ENCODE measurements at places on chromosomes 4 and X.

DNA sequence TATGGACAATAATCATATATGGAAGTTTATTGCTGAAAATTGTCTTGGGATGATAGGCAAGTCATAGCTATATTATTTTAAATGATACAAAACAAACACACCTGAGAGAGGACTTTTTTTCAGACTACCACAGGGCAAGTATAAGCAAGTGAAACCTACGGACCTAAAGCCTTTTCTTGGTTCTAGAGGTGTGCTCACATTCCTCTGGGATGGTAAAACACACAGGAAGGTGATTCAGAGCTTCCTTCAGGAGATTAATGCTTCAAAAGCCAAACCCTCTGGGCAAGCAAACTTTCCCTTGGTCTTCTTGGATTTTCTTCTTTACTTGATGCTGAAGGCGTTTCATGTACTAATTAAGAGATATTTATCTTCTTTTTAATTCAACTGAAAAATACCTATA lies 60.1 kb upstream of the ACSL4 start:
- no peak for DNase-seq

DNA sequence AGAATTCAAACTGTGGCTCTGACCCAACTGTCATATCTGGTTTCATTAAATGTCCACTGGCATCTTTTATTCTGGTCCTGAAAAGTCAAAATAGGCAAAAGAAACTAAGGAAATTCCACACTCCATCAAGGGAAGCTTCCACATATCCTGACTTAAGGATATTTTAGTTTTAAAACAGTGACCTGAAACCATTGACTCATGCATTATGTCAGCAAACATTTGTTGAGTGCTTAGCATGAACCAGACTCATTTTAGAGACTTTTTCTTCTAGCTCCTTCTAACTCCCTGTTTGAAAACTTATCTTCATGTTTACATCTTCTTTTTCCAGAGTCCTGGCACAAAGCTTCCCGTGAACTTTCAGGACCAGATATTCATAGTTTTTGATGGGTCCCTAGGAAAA lies 6.9 kb upstream of the CXCL1 start:
- DNase-seq: no peak

DNA sequence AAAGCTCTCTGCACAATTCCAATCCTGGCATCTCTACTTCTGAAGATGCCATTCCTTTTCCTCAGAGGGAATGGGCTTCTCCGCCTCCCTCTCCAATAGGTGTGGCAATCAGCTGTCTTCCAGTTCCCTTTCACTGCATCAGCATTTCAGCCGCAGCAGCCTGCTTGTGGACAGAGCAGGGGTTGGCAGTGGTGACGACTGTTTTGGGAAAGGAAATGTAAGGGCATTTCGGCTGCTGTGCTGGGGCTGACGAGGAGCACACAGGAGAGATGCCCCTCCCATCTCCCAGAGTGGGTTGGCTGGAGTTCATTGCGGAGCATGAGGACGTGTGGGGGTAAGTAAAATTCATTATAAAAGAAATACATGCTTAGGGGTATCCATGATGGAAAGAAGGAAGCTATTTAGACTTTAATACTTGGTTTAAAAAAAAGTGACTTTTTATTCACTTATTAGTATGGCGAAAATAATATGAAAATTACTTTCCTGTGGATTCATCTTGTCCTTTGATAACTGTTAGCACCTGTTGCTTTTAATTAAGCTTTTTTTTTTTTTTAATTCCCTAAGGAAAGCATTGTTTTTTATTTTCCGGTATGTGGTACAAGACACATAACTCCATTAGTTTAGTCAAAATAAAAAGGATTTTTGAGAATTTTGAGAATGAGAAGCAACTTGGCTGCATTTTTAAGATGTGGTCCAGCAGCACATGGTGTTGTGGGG lies at the start of gene LIMCH1:
Gene LIMCH1, plus strand, starts transcription at position 141 of the 717 bp plus-strand sequence. CDS start 67,839 bp downstream, outside the sequence.
- no peak for DNase-seq

DNA sequence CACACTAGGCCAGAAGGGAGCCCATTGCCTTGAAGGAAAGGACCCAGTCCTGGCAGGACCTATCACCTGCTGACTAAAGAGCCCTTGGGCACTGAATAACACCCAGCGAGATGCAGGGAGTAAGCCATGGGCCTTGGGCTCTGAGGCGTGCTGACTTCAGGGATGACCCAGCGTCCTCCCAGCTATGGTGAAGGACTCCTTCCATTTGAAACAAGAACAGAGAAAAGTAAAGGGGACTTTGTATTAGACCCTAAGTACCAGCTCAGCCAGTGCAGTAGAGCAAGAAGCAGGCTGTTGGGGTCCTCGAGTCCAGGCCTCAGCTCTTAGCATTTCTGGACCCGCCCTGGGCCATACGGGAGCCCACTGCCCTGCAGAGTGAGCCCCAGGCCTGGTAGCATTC lies 5.1 kb downstream of the ETDA start:
- no peak for DNase-seq

DNA sequence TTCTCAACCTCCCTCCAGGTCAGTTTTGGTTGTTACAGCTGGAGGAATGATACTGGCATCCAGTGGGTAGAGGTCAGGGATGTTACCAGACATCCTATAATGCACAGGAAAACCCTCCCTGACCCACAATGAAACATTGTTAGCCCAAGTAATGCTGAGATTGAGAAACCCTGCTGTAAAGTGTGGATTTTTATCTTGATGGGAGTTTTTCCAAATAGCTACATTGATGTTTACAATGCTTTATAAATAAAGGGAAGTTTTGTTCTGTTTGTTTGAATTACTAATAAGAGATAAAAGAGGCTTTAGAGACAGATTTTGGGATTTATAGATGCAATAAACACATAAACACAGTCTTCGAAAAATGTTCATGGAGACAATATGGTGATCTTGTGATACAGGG lies 194.0 kb upstream of the NUDT6 start:
- no peak for DNase-seq

- DNase-seq: no peak
Observed at GRCh38 chrX:154298312-154298711, 2.7 kb downstream of the TKTL1 start.

GRCh38 chrX:87337267-87337666 lies 180.3 kb upstream of the KLHL4 start:
- no peak for DNase-seq

DNA sequence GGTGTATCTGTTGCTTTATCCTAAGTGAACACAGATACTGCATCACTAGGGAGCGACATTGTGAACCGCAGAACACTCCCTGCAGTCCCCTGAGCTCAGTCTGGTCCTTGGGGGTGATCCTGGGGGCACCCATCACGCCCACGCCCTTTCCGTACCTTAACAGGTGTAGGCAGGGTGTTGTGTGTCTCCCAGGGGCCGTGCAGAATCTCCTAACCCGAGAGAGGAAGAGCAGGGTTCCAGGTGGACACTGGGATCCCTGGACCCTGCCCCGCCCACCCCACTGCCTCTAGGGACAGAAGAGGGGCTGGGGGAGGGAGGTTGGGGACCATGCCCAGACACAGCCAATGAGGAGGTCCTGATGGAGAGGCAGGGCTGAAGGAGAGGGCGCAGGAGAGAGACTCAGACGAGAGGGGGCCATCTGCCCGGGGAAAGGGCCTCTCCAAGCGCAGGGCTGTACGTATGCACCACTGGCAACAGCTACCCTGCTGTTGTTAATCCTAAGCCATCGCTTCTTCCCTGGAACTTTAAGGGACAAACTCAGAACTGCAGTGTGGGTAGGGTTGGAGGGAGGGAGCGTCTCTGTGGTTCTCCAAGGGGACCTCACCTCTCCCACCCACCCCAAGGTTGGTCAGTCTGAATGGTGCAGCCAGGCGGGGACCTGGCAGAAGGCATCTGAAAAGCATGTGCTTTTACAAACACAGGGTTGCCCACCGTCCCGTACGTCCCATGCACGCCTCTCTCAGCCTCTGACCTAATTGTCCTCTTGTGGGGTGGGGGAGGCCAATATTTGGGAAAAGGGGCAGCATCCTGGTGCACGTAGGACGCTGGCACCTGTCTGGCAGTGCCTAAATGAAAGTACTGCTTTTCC lies 2.5 kb downstream of the P2RY8 start:
- no peak for DNase-seq

DNA sequence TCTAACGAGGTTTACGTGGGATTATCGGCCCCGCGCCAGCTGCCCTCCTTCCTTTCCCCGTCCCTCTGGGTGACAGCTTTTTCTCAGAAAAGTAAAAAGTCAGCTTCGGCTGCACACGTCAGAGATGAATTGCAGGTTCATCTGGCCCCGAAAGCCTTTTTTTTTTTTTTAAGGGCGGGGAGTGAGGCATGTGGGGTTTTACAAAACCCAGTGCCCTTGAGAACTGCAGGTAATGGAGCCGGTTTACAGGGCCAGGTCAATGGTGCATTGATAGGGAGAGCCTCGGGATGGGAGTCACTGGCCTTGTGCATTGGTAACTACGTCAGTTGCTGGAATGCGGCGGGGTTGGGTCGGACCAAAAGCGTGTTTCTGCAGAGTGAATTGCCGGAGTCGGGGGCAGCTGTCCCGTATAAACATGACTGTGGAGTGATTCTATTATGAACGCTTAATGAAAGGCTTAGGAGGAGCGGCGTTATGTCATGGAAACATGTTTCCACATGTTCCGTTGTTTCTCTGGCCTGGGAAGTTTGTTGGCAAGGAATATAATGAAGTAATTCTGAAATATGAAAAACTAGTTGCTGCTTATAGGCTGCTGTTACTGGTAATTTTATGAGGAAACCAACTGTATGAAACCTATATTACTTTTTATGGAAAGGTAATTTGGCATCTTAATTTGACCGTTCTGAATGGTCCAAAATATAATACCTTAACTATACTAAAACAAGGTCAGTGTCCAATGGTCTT lies 1.1 kb downstream of the HSPA4L start:
- peak; percentile 39 for DNase-seq

- no peak for DNase-seq
Observed at GRCh38 chr4:162705130-162705803, 461.4 kb downstream of the NAF1 start.

DNA sequence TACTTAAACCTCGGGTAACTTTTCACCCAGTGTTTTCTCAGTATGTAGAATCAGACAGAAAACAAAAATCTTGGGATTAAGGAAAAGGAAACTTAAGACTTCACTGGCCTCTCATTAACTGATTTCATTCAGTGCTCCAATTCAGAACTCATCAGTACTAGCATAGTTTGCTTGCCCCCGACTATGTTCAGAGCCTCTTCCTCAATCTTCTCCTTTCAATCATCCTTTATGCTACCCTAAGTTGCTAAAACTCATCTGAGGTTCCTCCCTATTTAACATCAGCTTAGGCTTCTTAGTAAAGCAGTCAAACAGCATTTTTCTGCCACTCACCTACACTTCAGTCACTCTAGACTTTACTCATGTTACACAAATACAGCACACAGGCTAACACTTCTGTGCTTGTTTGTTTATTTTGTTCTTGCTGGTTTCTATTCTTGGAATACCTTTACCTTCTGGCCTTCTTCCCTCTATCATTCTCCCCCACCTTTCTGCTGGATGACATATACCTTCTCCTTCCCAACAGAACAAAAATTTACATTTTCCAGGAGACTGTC lies 163.0 kb upstream of the TLL1 start:
- DNase-seq: no peak

GRCh38 chrX:40061871-40062524 lies 35.8 kb downstream of the BCOR start:
- no peak for DNase-seq

DNA sequence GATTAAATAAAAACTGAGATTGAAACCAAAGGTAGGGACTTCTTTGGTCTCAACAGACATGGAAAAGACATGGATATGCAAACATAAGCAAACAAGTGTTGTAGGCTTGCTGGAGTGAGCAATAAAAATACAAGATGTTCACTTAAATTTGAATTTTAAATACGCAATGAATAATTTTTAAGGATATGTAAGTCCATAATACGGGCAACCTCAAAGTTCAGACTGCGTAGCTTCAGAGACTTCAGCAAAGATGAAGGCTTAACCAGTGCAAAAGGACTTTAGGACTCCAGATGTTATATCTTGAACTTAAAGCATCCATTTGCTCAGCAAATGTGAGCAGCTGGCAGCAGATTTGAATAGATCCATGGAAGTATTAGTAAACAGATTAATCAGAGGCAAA lies 549.3 kb downstream of the ARAP2 start:
- DNase-seq: no peak

- peak; percentile 37 for DNase-seq
Observed at GRCh38 chr4:163544407-163545038, 50.0 kb downstream of the TMA16 start.

DNA sequence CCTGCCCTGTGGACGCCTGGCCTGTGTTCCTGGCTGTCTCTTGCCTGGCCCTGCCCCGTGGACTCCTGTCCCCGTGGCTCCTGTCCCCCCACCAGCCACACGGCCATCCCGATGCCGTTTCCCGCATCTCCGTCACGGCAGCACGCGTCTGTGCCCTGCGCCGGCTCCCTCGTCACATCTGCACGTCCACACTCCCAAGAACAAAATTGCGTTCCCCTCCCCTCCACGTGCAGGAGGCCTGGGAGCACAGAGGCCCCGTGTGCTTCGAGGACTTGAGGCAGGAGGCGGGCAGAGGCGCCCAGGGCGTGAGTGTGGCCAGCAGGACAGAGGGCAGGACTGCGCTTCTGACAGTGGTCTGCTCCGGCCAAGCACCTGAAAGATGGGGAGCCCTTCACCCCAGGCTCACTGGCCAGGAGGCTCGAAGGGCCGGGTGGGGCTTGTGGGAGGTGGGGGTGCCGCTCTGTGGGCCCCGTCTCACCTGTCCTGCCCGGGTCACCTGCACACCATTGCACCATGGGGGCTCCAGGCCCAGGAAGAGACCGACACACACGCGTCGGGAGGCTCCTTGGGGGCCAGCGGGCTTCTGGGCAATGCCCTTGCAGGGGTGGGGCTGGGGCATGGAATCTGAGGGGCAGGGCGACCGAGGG lies 17.3 kb downstream of the FGFRL1 start:
- no peak for DNase-seq

- no peak for DNase-seq
Observed at GRCh38 chrX:71619193-71619592, 882 bp upstream of the CXCR3 start.

DNA sequence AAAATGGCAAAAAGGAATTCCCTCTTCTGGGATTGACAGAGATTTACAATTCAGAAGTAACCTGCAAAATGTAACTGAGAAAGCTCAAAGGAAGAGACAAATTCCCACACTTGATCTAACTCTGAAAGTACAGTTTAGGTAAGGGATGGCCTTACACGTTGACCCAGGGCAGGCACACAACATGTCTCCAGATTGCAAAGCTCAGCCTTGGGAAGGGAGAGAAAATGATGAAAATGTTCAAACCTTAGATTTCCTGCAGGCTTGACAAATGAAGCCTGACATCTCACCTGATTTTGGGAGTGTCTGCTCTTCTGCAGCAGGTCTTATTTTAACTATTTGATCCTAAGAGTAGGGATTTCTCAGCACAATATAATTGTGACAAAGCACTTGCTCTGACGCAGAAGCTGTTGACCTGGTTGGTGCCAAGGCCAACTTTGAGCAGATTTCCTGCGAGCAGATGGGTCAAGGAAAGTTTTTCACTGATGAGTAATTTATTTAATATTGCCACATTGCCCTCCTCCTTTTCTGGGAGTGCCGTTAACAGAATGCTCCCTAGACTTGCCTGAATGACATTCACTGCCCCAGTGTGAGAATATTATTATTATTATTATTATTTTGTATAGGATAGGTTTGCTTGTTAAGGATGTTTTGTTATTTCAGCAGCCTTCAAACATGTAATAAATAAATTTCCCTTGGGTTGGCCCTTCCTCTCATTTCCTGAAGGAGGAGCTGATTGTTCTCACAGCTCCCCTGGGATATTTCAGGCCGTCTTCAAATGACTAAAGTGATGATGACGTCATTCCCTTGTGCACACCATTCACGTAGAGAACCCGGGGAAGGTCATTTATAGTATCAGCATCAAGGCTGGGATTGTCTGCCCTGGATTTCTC lies 157.1 kb downstream of the VEGFC start:
- no peak for DNase-seq

- DNase-seq: peak; percentile 13
Observed at GRCh38 chrX:108000751-108001150, 18.6 kb upstream of the TEX13B start.

GRCh38 chrX:153516073-153516472 lies 1.4 kb upstream of the ATP2B3 start:
- DNase-seq: no peak
